T-helper 17 cell (primary cell): ENCODE measurements at places on chromosomes 2 and 18.
A peak's percentile ranks its signal among the peaks of the same experiment; 100 is the strongest.

DNA sequence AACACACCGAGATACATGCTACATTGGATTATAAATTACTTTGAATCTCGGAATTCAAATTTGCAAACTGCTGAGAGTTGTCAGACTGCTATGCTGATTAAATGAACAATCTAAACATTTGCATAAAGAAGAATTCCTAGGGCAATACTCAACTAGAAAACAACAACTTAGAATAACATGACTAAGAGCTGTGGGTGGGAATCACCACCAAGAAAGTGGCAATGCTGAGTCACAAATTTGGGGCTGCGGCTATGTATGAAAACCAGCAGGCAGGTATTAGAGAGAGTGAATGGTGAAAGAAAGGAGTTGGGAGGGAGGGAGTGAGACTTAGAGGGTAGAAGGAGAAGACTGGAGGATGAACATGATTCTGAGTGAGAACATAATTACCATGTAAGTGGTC lies 559.5 kb downstream of the PIK3C3 start:
- DNase-seq: no peak
- H3K4me3 ChIP-seq: no peak overlapping the region
- no peaks in the 10 kb centered on the region for H3K27me3 ChIP-seq
- no peaks in the 10 kb centered on the region for H3K4me1 ChIP-seq

GRCh38 chr18:50886929-50887328 lies 8.0 kb downstream of the ME2 start:
- H3K36me3 ChIP-seq: no peaks in the 10 kb centered on the region
- peak overlapping the region; percentile 75 for H3K27ac ChIP-seq
- no peak for DNase-seq
- no peaks in the 10 kb centered on the region for H3K27me3 ChIP-seq
- peaks cover 10% of the 10 kb centered on the region for H3K4me1 ChIP-seq

DNA sequence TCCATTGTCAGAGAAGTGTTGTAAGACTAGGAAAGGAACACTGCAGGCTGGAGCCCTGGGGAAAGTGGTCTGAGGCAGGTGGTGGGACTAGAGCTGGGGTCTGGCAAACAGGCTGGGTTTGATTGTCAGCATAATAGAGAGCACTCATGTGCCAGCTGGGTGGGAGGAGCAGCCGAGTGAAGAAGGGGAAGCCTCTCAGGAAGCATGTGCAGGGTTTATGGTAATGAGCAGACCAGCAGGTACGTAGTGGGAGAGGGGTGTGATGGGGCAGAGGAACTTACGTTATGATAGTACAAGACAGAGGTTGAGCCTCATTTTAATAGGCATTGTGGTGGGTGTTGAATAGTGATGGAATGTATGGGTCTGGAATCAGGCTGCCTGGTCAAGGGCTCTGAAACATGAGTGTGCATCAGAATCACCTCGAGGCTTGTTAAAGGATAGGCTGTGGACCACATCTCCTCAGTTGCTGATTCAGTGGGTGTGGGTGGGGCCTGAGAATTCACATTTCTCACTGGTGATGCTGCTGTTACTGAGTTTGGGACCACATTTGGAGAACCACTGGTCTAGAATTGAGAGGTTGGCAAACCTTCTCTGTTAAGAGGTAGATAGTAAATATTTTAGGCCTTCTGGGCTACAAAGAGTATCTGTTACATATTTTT lies 1.7 kb upstream of the MGAT5 start:
- no peak for DNase-seq
- H3K27me3 ChIP-seq: no peaks in the 10 kb centered on the region
- H3K4me1 ChIP-seq: peaks cover 69% of the 10 kb centered on the region

DNA sequence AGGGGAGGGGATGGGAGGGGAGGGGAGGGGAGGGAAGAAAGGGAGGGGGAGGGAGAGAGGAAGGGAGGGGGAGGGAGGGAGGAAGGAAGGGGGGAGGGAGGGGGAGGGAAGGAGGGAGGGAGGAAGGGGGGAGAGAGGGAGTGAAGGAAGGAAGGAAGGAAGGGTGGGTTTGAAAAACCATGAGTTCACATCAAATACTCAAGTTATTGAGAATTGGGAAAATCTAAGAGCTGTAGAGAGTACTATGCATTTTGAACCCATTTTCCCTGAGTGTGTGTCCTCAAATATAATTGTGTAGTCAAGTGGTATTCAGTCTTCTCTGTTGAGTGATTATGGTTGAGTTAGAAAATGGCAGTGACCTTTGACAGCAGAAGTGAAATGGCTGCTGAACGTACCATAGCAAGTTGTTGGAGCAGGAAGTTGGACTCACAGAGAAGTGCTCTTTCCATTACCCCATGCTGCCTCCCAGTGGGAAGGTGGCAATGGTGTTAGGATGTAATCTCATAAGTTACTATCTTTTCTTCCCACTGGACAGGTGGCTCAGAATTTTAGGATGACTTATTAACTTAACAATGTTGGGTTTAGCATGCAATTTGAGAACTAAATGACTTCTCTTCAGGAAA lies 214.6 kb downstream of the SETBP1 start:
- no peak overlapping the region for H3K27ac ChIP-seq
- H3K27me3 ChIP-seq: no peaks in the 10 kb centered on the region
- H3K4me3 ChIP-seq: no peak overlapping the region
- DNase-seq: no peak
- H3K36me3 ChIP-seq: no peaks in the 10 kb centered on the region
